Stimulated activated naive CD4-positive, alpha-beta T cell treated with Interleukin-2 at 50 U/mL for 16 hours (primary cell): ENCODE measurements at places on chromosomes 16 and 17.

DNA sequence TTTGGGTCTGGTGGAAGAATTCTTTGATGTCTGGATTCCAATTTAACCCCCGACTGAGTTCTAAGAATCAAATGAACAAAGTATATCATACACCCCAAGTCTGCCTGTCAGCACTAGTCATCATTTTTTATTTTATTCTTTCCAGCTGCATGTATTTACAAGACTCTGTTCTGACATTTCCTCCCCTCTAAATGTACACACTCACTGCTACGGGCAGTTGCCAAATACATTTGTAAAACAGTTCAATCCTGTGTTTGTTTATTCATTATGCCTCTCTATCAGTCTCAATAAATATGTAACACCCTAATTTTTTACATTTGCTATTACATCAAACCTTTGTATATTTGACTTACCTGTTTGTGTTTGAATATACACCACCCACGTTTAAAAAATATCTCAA is 422.3 kb upstream of the PSMD7 start:
- DNase-seq = no peak

DNA sequence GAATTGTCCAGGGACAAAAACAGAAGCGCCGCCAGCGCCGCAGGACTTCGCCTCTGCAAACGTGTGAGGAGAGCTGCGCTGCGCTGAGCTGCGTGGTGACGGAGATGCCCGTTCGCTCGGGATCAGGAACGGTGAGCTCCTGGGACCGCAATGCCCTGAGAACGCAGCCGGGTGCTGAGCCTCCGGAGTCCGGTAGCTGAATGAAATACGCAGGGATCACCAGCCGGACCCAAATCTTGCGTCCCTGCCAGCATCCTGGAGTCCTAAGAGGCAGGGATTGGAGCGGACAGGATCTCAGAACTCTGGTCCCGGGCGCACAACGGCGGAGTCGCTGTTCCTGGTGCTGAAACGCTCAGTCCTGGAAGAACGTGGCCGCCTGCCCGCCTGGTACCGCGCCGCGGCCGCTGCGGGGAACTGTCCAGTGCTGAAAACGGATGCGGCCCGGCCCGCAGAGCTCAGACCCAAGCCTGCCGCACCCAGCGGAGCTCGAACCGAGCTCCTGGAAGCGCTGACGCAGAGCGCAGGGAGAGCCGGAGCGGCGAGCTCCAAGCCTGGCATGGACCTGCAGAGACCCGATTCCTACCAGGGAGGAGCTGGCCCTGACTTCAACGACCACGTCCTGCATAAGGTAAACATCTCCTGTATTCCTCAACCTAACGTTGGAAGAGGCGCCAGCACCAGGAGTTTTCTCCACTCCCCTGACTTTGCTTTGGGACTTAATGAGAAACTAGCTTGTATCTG is 41.5 kb downstream of the CD300LF start:
- peak; percentile 61 for DNase-seq

GRCh38 chr17:19708431-19709175 is 7.8 kb downstream of the SLC47A2 start:
- no peak for DNase-seq

DNA sequence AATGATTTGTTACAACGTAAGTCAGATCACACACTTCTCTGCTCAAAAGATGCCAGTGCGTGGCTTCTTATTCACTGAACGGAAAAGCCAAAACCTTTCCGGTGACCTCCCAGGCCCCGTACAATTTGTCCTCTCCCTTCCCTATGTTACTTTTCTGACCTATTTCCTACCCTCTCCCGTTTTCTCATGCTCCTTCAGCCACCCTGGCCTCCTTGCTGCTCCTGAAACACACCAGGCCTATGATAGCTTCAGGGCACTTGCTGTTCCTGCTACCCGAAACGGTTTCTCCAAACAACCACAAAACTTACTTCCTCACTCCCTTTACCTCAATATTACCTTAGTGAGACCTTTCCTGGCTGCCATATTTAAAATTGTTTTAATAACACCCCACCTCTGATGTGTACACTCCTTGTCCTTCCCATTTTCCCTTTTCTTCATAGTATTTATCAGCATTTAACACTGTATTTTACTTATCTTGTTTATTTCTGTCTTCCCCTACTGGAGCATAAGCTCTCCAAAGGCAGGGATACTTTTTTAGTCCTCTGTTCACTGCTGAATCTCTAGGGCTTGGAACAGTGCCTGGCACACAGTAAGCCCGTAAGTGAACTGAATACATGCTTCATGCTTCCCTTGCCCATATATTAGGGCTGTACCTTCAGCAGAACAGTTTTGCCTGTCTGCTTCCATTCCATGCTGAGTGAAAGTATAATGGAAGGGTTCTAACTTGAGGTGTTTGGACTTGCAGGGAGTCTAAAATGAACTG is 10.9 kb upstream of the ARL2BP start:
- no peak for DNase-seq

- no peak for DNase-seq
Observed at GRCh38 chr16:89052191-89052889, 41.3 kb upstream of the ACSF3 start.

- no peak for DNase-seq
Observed at GRCh38 chr17:59619035-59619297, 729 bp upstream of the CLTC start.

GRCh38 chr17:72379516-72379915 is 258.7 kb downstream of the SOX9 start:
- DNase-seq = no peak

GRCh38 chr16:12516621-12517309 is 286.9 kb downstream of the CPPED1 start:
- no peak for DNase-seq

- DNase-seq = peak; percentile 44
Observed at GRCh38 chr17:40909351-40909750, 24.3 kb upstream of the KRT20 start.

DNA sequence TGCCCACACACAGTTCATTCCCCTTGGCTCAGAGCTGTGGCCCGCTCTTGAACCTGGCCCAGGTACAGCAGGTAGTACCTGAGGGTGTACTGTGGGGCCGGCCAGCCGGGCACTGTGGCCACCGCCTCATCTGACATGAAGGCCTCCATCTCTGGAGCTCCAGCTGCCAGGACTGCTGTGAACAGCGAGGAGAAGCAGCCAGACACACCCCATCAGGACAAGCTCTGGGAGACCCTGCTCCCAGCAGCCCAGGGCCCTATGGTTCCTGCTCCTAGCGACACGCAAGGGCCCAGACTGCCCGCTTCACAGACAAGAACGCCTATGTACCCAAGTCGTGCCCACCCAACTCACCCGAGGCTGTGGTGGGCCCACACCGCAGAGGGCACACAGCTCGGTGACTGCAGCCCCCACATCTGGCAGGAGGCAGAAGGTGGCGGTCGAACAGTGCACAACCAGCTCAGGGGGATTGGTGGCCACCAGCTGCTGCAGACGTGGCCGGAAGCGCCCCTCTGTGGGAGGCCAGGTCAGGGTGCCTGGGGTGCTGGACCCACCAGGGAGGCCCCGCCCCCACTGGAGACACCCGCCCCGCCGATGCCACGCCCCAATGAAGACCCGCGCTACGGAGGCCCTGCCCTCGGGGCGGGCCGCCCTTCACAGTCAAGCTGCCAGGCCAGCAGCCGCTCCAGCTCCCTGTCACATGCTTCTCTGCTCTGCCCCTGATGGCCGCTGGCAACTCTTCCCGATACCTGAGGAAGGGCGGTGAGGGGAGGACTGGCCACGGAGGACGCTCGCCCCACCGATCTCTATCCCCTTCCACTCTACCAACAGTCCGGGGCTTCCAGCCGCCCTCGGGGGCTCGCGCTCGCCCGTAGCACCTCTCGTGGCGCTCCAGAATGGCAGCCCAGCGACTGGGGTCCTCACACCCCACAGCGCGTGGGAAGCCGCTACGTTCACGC is 1.1 kb upstream of the STUB1 start:
- DNase-seq = peak; percentile 35

- DNase-seq = no peak
Observed at GRCh38 chr17:77833769-77834168, 124.7 kb upstream of the TNRC6C start.

DNA sequence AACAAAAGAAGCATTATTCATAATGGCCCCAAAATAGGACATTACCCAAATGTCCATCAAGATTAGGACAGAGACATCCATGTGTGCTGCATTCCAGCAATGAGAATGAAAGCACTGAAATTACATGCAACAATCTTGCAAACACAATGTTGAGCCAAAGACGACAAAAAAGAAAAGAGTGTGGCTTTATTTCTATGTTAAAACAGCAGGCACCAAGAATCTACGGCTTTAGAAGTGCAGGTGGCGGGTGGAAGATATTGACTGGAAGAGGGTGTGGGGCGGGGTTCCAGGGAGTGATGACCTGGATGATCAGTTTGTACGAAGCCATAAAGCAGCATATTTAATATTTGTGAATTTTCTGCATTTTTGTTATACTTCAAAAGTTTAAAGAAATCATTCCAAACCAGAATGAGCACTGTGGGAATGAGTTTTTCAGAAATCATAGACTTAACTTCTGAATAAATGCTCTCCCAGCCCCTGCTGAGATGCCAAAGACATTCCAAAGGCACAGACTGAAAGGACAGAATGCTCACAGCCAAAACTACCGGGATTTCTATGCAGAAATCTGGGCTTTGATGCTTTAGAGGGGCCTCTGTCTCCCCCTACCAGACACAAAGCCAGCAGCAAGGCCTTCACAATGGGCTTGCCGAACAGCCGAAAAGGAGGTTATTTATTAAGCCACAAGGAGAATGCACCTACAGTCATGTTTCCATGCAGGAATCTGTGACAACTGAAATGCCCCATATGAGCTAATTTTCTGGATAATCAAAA is 361.6 kb downstream of the GRIN2A start:
- DNase-seq = no peak

- DNase-seq = no peak
Observed at GRCh38 chr17:18257268-18257981, 1.1 kb downstream of the FLII start.

GRCh38 chr16:48105976-48106375 is 49.8 kb downstream of the ABCC12 start:
- DNase-seq = no peak

GRCh38 chr17:199191-199604 is 17.7 kb upstream of the DOC2B start:
- no peak for DNase-seq

DNA sequence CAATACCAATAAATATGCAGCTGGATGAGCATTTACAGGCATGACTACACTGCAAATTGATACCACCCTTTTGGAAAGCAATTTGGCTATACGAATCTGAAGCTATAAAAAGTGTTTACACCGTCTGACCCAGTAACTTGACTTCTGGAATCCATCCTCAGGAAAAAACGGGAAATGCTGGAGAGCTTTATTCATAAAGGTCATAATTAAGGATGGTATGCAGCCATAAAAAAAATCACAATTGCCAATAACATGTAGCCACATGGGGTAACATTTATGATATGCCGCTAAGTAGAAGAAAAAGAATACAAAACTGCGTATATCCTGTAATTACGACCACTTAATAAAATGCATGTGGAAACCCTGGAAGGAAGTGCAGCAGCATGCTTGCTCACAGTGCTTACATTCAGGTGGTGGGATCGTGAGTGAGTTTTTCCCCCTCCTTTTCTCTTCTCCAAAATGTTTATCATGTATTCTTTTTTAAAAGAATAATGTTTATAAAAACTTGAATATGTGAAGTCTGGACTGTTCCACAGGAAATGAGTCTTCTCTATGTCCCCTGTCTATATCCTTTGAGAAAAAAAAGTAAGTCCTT is 34.2 kb downstream of the COPRS start:
- no peak for DNase-seq

DNA sequence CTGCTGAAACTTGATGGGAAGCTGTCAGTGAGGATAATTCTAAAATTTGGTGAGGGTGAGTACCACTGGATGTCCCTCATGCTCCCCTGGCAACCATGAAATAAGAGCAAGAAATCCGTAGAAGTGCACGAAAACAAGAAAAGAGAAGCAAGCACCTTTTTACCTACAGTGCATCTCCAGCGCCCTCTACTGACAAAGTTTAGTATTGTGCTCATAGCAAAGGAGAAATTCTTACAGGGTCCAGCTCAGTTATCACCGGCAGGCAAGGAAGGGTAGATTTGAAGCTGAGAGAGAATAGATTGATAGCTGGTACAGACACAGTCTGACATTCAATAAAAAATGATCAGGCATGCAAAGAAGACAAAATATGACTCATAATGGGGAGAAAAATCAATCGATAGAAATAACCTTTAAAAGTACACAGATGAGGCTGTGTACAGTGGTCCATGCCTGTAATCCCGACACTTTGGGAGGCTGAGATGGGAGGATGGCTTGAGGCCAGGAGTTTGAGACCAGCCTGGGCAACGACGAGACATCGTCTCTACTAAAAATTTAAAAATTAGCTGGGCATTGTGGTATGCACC is 28.3 kb upstream of the TEX2 start:
- no peak for DNase-seq

DNA sequence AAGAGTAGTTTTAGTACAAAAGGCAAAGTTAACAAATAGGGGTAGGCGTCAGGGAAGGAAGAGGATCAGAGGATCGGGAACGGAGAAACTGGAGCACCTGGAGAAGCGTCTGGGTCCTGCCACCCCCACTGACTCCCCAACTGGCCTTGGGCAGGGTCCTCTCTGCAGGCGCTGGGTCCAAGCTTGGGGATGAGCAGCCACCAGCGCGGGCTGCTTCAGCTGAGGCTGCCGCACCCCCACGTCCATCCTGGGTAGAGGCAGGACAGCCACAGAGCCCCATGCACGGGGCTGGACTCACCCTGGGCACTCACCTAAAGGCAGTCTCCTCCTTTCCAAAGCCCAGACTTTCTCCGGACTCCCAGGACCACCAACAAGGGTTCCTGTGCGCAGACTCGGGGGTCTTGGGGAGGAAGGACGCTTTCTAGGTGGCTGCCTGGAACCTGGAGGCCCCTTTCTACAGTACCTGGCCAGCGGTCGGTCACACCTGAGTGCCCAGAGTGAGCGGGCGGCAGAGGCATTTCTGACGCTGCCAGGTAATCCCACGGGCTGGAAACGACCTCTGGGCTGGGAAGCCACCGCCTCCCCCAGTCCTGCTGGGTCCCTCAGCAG is 1.1 kb downstream of the HS3ST6 start:
- no peak for DNase-seq

DNA sequence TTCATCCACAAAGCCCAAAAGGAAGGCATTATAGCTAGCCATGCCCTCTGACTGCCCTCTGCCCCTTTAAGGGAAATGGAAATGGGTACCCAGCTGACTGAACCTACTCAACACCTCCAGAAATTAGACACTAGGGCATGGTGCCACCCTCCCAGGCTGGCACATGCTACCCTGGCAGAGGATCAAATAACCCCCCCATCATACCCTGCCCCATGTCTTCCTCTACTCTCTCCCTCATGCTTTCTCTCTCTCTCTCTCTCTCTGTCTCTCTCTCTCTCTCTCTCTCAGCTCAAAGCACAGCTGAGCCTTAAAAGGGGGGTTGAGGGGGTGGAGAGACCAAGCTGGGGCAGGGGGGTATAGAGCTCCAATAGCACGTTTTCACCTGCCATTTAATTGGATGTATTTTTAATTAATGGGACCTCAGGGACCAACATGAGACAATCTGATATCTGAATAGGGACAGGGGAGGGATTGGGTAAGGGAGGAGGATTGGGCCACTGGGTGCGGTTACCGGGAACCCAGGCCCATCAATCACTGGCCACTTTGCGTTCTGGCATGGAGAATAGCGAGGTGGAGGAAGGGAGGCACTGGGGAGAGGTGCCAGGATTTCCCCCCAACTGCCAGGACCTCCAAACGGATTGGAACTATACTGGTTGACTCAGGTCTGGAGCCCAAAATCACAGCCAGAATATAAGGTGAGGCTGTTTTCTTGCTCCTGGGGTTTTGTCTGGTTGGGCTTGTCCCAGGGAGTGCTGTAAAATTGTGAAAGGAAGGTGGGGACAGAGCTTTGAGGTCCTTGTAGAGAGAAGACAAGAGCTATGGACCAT is 57.8 kb downstream of the NEUROD2 start:
- DNase-seq = no peak
